Erythroblast (primary cell): ENCODE measurements at places on chromosomes 6 and 20.

DNA sequence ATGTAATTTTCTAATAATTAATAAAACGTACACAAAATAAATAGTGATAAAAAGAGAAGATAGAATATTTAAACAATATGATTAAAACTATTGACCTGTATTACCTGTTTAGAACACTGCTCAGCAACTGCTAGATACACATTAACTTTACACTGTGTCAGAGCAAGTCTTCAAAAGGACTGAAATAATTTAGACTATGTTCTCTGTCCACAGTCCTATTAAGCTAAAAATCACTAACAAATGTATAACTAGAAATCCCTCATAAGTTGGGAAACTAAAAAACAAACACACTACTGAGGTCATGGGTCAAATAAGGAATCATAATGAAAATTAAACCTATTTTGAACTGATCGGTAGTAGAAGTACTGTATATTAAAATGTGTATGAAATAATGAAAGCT is 181.7 kb downstream of the QKI start:
- DNase-seq, result no peak

DNA sequence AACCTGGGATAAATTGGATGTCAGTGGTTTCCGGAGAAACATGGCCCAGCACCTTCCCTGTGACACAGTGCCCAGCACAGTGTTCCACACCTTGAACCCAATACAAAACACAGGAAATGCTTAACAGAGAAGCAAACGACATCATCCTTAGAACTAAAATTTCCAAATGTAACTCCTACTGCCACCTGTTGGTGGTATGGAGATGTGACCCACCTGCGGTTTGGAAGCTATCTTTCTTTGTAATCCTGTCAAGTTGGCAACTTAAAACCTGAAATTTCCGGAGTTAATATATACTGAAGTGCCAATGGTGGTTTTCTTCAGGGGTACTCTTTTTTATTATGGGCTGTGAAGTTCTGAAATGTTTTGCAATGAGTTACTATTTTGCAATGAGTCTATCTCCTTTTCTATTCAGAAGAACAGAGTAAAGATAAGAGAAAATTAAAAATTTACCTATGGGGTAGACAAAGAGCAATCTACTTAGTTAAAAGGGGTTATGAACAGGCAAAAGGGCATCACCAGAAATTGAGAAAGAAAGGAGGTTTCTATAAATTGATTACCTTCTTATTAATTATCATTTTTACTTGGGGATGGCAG is 658.8 kb downstream of the PTPRT start:
- peak; percentile 5 for DNase-seq

DNA sequence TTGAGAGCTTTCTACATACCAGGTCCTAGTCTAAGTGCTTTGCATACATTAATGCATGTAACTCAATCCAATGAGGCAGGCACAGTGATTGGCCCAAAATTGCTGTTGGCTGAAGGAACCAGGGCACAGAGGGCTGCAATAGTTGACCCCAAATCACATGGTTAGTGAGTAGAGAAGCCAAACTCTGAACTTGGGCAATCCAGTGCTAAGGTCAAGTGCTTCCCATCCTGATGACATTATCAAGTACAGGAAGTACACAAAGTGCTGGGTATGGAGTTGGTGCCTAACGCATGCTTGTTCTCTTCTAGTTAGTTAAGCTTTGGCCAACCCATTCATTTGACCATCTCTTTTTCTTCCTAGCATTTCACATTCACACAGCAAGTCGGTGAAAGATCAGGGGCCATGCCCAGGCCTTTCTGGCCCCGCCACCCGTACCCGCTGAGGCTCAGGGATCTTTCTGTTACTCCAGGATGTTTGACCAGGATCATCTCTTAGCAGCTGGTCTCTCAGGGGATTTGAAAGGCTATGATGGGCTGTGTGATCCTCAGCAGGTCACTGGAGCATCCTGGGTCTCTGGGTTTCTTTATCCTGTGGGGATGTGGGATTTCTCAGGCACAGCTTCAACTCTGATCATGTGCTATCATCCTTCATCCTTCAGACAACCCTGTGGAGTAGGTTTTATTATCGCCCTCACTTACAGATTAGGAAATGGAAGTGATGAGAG is 7.0 kb downstream of the KCNB1 start:
- DNase-seq, result no peak

- DNase-seq, result no peak
These were observed 130.3 kb downstream of the FIG4 start for GRCh38 chr6:109821428-109821827.

GRCh38 chr6:52746213-52746612 is 17.1 kb downstream of the GSTA2 start:
- no peak for DNase-seq

- DNase-seq, result no peak
These were observed 146.6 kb downstream of the RNF144B start for GRCh38 chr6:18533793-18534192.

DNA sequence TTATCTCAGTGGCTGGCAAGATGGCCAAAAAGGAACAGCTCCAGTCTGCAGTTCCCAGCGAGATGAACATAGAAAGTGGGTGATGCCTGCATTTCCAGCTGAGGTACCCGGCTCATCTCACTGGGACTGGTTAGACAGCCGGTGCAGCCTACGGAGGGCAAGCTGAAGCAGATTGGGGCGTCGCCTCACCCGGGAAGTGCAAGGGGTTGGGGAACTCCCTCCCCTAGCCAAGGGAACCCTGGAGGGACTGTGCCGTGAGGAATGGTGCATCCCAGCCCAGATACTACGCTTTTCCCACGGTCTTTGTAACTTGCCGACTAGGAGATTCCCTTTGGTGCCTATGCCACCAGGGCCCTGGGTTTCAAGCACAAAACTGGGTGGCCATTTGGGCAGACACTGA is 324.7 kb downstream of the GJA1 start:
- no peak for DNase-seq

- DNase-seq, result no peak
These were observed 1127.3 kb downstream of the EPHA7 start for GRCh38 chr6:92292067-92292466.

DNA sequence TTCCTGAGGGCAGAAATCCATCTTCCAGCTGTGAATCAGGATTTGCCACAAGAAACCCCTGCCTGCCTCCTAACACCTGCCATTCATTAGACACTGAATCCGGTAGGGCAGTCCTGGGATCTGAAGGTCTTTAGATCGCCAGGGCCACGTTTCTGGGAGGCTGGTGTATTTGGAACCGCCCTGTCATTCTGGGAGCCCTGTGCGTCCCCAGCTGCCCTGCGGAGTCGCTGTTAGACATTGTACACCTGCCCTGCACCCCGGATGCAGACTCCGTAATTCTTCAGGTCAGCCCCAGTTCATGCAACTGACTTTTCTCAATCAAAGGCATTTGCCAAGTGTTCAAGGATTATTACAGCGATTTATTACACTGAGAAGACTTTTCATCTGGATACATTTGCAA is 193.2 kb downstream of the TBC1D7 start:
- no peak for DNase-seq

DNA sequence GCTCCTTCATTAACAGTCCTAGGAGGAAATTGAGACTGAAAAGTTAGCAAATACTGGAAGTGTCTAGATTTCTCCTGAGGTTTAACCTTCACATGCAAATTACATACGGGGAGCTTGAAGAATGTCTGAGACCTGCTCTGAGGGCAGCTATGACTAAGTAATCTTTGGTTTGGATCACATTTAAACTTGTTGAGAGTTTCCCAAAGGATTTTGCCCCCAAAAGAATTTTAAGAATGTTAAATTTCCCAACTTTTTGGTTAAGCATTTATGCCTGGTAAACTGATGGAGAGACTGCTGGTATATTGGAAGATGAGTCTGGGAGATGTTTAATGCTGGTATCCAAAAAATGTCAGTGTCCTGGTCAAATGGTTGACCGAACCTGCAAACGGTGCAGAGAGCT is 97.0 kb downstream of the RREB1 start:
- no peak for DNase-seq

GRCh38 chr6:6201200-6201599 is 119.3 kb downstream of the F13A1 start:
- no peak for DNase-seq

DNA sequence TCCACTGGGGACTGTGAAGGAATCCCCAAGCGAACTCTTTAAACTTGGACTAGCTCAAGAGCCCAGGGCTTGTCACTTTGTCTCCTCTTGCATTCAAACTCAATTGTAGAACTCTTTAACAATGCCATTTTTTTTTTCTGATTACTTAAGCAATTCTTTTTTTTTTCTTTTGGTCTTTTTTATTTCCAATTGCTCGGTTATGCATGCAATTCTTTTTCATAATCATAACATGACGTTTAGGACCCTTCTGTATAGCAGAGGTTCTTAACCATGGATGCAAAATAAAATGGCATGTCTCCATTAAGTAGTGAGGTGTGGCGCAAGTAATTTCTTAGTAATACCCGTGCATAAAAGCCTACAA is 466 bp upstream of the BFSP1 start:
- no peak for DNase-seq

DNA sequence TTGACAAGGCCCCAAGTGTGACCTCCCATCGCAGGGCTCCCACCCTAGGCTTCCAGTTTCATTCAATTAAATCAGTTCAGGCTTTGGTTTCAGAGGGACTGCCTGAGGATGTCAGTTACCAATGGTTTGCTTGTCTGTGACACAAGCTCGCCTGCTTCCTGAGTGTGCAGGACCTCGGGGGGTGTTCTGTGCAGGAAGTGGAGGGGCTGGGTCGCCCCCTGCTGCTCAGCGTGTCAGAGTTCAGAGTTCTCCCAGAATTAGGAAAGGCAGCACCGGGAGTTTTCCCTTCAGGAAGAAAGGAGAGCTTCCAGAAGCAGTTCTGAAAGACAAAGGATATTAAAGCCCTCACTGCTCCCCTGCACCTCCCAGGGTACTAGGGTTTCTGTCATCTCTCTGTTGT is 50.8 kb upstream of the TGM3 start:
- DNase-seq, result no peak

DNA sequence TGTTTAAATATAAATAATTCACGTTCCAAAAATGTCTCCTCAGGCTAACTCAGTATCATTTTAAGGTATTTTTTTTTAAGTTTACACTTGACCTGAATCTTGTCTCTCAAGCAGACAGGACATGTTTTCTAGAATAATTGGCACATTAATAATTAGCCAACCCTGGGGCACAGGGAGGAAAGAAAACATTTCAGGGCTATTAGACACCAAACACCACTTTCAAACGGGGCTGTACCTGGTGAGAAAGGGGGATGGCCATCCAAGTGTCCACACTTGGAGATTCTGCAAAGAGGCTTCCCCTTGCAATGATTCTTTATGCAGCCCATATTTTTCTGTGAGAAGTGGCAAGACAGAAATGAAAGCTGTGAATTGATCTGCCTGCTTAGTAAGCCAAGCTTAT is 560.8 kb downstream of the CD109 start:
- no peak for DNase-seq

DNA sequence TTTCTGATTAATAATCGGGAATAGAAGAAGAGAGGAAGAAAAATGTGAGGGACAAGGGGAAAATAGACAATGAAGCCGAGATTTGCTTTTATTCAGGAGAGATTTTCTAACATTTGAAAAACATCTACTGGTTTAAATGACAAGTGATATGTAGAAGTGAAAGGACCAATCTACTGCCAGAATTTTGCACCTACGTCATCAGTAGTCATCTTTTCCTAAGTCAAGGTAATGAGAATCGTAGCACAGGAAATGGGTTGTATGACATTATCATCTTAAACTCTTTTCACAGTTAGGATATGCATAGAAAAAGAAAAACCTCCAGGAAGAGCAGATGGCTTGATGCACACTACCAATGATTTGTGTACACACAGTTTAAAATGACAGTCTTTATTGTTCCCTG is 45.3 kb upstream of the RAB32 start:
- no peak for DNase-seq

DNA sequence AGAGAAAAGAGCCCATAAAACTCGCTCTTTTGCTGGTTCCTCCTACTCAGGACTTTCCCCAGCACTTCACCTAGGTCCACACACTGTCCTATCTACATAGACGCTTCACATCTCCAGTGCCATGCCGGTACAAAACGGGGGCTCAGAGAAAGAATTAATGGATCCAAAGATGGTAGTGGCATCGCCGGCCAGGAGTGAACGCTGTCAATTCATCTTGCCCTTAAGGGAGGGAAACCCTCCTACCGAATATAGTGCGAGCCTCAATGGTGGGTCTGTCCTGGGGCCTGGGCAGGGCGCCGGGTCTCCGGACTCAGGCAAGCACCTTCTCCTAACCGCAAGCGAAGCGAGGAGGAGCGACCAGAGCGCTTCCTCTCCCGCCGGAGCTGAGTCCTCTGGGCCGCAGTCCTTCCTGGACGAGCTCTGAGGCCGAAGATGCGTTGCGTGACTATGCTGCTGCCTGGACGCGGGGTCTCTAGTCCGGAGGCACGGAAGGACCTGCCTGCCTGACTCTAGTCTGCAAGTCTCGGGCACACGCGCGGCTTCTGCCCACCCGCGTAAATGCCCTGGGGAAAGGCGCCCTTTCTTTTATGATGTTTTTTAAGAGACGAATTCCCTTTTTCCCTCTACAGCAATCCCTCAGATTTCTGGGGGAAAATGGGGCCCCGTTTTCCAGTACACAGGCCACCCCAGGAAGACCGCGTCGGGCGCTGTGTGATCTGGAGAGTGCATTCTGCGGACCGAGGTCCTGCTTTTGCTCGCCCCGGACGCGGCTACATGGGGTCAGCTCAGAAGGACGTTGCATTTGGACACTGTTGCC is 100.1 kb upstream of the PRDM1 start:
- DNase-seq, result no peak

GRCh38 chr6:52612336-52613054 is 35.6 kb upstream of the TRAM2 start:
- DNase-seq, result peak; percentile 72

DNA sequence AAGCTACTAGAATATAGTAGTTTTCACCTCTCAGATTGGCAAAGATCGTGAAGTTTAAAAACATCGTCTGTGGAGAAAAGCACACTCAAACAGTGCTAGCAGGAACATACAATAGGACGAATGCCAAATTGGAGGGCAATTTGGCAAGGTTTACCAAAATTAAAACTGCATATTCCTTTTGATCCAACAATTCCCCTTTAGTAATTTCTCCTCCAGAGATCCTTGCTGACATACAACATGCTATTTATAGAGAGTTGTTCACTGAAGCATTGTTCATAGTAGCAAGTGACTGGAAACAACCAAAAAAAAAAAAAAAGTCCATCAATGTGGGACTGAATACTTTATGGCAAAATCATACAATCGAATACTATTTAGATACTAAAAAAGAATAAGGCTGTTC is 202.2 kb downstream of the ATXN1 start:
- DNase-seq, result no peak

- no peak for DNase-seq
These were observed 1.0 kb downstream of the NSFL1C start for GRCh38 chr20:1465470-1466210.

- no peak for DNase-seq
These were observed 1.4 kb downstream of the SPO11 start for GRCh38 chr20:57330998-57331397.

- no peak for DNase-seq
These were observed 223.0 kb downstream of the NFATC2 start for GRCh38 chr20:51319522-51319921.

- no peak for DNase-seq
These were observed 13.3 kb downstream of the MAFB start for GRCh38 chr20:40675599-40676221.

GRCh38 chr6:44297063-44298038 is 15.8 kb downstream of the AARS2 start:
- peak; percentile 26 for DNase-seq

GRCh38 chr6:154202339-154202738 is 154.3 kb downstream of the IPCEF1 start:
- no peak for DNase-seq
